ENCODE measurements at places on chromosomes 12 and 14.

DNA sequence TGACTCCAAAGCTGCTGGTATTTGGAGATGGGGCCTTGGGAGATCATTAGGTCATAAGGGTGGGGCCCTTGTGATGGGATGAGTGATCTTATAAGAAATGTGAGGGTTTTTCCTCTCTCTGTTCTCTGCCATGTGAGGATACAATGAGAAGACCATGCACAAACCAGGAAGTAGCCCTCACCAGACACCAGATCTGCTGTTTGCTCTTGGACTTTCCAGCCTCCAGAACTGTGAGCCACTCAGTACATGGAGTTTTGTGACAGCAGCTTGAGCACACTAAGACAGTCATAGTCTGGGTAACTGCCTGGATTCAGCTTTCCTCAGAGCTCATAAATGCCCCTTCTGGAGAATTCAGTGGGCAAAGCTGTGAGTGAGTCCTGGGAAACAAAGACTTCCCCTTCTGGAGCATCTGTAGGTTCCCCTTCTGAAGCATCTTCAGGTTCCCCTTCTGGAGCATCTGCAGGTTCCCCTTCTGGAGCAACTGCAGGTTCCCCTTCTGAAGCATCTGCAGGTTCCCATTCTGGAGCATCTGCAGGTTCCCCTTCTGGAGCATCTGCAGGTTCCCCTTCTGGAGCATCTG, 11.0 kb upstream of the PPP4R3A start:
- DNase-seq, result no peak

DNA sequence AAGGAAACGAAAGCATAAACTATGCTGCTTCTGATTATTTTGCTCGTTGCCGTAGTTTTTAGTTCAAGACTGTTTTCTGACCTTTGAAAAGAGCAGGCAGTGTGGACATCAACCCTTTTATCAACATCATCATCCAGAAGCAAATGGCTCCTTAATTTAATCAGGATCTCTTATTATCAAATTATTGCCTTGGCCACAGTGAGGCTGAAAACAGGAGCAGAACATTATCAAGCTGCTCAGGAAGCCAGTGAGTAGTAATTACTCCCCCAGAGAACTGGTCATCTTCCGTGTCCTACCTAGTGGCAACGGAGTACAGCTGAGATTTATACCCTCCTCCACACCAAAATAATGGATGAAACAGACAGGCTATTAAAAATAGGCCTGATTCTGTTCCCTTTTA, 2.2 kb upstream of the DIABLO start:
- no peak for DNase-seq

- no peak for DNase-seq
Measured at GRCh38 chr12:124397807-124398577, 103.1 kb downstream of the RFLNA start.

DNA sequence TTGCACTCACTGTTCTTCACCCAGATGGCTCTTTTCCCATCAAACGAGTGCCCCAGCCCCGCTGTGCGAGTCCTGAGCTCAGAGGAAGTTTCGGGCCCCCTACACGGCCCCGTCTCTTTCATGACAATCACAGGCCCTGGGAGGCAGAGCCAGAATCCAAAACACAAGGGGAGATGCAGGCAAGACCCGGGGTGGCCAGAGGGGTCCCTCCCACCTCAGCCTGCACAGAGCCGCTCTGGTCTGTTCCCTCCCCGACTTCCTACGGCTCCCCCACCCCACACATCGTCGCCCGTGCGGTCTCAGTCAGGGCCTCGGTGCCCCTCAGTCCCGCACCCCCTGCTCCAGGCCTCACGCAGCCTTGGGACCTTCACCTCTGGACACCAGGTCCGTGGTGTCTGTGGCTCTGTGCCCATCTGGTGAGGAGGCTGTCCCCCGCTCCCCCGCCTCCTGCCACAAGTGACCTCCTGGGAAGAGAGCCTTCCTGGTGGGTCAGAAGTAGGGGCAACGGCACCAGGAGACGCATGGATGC, 8.9 kb downstream of the GPR132 start:
- DNase-seq, result no peak

- no peak for DNase-seq
Measured at GRCh38 chr12:130617219-130617618, 98.9 kb downstream of the RIMBP2 start.

DNA sequence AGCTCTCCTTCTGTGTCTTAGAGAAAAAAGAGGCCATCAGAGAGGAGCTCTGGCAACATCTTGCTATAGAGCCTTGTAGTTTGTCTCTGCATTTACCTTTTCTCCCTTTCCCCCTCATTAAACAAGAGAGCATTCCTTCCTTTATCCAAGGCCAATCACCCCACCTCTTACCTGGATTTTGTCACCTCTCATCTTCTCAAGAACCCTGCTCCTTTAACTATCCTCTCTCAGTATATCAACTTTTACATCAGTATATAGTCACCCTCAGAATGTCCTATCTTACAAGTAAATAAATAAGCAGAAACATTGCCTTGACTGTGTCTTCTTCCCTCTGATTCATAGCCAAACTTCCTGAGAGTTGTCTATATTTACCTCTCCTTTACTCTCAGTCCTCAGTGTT, 105.0 kb upstream of the SLC38A2 start:
- no peak for DNase-seq

- DNase-seq, result no peak
Measured at GRCh38 chr12:130086248-130086647, 76.0 kb upstream of the FZD10 start.

GRCh38 chr12:50960130-50960529, 7.8 kb downstream of the HIGD1C start:
- no peak for DNase-seq

GRCh38 chr12:48973941-48974673, 2.6 kb upstream of the WNT10B start:
- DNase-seq, result no peak

DNA sequence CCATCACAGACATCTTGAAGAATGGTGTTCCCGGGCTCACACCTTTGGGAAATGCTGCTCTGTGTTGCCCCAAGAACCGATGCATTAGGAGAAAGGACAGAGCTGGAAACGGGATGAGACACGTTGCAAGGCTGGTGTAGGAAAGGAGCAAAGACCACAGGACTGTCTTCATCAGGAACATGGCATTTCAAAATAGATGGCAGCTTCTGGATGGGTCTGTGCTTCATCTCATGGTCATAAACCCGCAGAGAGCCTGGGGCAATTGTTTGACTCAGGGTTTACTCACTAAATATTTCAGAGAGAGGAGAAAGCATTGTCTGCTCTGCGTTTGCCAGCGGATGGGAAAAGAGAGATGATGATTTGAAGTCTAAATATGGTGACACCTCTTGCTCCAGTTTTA, 76.3 kb downstream of the CACNA1C start:
- DNase-seq, result peak; percentile 86

DNA sequence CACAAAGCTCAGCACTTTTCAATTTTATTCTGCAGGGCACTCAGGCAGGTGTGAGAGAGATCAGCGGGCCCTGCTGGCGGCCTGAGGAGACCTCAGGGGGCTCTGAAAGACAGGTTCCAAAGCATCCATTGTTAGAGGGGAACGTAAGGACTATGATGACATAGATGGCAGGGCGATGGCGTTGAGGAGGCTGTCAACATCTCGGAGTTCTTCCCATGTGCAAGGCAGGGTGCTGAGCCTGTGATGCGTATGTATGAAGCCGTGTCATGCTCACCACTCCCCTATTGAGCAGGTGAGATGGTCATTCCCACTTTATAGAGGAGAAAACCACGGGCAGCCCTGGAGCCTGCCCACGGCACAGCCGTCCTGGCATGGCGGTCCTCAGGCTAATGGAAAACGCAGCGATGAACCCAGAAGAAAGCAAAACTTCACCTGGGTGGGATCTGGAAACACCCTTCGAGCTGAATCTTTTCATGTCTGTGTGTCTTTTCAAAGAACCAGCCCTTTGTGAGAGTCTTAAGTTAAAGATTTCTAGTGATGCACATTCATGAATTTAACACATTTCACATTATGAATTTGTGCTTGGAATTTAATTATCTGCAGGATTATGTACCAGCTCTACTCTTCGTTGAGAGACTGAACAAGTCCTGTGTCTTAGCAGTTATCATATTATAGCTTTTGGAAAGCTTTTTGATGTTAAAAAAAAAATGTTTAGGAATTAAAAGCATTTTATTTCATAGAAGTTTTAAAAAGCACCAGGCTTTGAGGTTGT, 64.7 kb downstream of the RIMBP2 start:
- no peak for DNase-seq

- DNase-seq, result no peak
Measured at GRCh38 chr14:95787941-95788340, 74.0 kb upstream of the TCL1A start.

DNA sequence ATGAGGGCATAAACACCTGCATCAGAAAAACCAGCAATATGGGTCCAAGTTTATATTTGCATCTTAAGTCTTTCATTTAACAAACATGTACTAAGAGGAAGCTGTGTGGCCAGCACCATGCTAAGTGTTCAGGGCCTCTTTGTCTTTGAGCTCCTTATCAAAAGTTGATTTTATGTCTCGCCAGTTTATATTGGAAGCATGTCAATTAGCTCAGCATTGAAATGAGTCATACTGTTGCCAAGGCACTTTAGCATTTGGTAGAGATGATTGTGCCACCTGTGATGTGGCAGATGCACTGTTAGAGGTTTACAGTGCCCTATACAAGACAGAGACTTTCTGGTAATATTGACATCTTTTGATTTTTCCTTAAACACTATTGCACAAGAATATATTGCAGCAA, 68.5 kb downstream of the BHLHE41 start:
- peak; percentile 94 for DNase-seq

GRCh38 chr12:56350662-56351061, 9.2 kb downstream of the STAT2 start:
- DNase-seq, result peak; percentile 92

- DNase-seq, result no peak
Measured at GRCh38 chr12:508145-508544, 48.4 kb downstream of the B4GALNT3 start.

- DNase-seq, result no peak
Measured at GRCh38 chr12:65510584-65511050, 232.1 kb downstream of the MSRB3 start.

DNA sequence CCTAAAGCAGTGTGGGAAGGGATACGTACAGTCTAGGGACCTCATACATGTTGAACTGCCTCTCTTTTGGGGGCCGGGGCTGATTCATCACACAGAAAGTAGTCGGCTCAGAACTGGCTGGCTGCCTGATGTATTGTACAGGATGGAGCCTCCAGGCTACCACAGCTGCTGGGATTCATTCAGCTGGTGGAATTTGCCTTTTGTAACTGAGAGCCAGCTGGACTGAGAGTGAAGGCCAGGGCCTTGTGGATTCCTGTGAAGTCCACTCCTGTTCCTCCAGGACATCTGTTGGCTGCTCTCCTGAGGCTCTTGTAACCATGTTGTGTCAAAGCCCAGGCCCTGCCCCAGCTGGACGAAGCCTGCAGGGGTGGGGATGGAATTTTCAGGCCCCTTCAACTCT, 116.3 kb upstream of the PRICKLE1 start:
- peak; percentile 56 for DNase-seq

DNA sequence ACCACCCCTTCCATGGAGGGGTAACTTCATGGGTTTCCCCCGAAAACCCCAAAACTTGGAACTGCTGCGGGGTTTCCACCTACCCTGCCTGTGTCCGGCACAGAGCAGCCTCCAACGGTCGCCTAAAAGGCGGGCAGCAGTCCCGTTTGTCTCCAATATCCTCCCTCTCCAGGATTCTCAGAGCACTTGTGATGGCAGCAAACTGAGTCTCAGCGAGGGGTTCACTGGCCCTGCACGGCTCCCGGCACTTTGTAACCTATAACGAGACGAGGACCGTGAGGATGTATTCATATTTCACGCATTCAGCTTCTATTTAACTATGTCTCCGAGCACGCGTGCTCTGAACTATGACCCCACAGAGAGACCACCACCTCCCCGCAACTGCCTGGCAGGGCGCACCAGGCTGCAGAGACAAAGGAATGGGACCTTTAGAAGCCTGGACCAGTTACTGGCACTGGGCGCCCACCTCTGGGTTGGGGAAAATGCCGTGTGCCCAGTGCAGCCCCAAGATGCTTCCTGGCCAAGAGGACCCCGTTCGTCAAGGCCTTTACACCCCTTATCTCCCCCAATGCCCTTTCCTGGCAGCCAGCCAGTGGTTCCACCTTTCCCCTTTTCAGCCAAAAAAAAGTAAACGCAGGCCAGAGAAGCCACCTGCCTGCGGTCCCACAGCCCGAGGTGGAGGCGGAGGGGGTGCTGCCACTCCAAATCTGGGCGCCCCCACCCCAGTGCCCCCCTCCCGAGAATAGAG, 173.1 kb upstream of the RTL1 start:
- DNase-seq, result no peak

DNA sequence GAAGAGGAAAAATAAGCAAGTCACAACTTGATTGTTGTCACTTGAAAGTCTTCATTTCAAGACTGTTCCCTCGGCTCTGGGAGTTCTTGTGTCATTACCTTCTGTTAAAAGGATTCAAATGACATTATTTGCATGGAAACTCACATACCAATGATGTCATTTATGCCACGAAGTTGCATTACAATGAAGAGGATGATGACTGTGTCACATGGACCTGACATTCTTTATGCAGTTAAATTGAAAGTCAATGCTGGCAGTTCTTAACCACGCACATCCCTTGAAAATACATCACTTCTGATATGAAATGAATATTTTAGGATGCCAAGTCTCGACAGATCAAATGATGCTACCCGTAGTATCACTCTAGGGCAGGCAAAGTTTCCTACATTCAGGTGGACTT, 1069.5 kb downstream of the VRK1 start:
- DNase-seq, result no peak
